ENCODE measurements at places on chromosomes 12 and 14.

DNA sequence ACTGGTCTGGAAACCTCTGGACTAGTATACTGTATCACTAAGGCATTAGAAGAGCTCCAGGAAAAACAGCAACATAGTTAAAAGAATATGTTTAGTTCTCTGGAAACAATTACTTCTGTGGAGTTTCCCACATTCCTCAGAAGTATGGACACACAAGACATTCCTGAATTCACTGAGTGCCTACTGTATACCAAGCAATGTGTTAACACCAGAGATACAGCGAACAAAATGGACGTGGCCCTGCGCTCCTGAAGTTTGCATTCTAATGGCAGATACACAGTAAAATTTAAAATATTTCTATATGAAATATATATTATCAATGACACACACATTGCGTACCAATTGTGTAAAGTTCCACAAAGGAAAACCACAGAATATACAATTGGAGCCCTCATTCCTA lies 1.1 kb downstream of the ANGEL1 start:
- DNase-seq, result no peak

- DNase-seq, result no peak
Measured at GRCh38 chr12:90808568-90808967, 146.4 kb downstream of the CCER1 start.

- DNase-seq, result no peak
Measured at GRCh38 chr12:111207761-111208160, 161.1 kb downstream of the PHETA1 start.

- DNase-seq, result no peak
Measured at GRCh38 chr12:124759841-124760503, 103.7 kb downstream of the SCARB1 start.

DNA sequence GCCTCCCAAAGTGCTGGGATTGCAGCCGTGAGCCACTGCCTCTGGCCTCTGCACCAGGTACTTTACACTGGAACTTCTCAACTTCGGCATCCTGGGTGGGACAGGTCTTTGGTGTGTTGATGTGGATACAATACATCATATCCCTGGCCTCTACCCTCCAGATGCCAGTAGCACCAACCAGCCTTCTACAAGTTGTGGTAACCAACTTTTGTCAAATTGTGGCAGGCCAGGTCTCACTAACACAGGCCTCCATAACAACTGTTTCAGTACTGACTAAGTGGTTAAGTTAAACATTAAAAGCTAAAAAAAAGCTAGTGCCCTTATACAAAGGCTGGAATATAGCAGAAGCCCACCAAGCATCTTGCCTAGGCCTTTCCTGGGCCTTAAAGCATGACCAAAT lies 232.9 kb downstream of the PCNX1 start:
- DNase-seq, result no peak

DNA sequence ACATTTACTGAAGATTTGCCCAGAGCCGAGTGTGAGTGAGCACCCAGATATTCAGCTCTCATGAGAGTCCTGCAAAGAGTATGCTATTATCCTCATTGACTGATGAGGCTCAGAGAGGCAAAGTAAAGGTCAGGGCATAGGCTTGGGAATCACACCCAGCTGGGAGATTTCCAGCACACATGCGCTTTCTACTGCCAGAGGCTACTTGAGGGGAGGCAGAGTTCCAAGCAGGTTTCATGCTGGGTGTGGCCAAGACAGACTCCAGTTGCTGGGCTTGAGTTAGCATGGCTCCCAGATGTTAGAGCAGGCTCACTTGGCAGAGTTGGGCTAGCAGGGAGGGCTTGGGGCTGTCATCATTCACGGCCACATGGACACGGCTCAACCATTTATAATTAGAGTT lies 14.4 kb upstream of the FAM181A start:
- DNase-seq, result no peak

GRCh38 chr12:64666054-64666914 lies 56.0 kb downstream of the RASSF3 start:
- DNase-seq, result no peak

DNA sequence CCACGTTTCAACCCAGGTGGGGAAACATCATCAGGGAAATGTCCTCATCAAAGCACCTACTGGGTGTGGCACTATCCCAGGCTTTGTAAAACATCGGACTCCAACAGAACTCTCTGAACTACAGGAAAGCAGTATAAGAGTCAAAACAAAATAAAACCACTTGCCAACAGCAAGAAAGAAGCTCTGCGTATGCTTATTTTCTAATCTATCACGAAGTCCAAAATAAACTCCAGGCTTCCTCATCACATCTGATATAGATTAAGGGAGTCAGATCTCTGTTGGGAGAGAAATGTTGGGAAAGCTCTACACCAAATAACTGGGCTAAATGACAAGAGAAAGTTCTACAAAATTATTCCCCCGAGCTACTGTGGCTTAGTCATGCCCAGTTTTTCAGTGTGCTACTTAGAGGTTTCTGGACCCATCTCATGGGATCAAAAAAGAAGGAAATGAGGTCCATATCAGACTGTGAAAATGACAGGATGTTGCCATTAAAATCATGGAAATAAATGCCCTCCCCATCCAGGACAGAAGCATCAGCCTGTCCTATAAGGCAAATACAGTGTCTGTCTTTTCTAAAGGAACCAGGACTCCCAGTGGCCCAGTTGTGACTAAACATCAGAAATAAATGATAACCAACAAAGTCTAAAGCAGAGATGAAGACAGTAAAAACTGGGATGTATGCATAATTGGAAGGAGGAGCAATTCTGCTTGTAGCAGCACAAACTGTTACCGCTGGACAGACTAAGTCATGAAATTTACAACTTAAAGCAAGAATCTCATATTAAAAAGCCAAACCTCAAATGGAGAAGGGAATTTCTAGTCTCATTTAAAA lies 149.5 kb downstream of the STXBP6 start:
- DNase-seq, result no peak

DNA sequence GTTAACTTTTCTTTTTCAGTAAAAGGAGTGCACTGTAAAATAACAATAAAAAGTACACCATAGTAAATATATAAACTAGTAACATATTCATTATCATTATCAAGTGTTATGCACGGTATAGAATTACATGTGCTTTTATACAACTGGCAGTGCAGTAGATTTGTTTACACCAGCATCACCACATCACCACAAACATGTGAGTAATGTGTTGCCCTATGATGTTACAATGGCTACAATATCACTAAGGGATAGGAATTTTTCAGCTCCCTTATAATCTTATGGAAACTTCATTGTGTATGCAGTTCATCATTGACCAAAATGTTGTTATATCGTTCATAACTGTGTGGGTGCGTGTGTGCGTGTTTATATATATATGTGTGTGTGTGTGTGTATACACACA lies 23.5 kb upstream of the NEDD1 start:
- DNase-seq, result no peak

GRCh38 chr14:50941151-50941550 lies 3.1 kb downstream of the PYGL start:
- no peak for DNase-seq

GRCh38 chr14:34331728-34332623 lies 130.1 kb downstream of the SPTSSA start:
- peak; percentile 9 for DNase-seq

GRCh38 chr12:24359418-24359817 lies 409.9 kb upstream of the SOX5 start:
- DNase-seq, result no peak

GRCh38 chr12:104513681-104514080 lies 56.9 kb downstream of the CHST11 start:
- no peak for DNase-seq

DNA sequence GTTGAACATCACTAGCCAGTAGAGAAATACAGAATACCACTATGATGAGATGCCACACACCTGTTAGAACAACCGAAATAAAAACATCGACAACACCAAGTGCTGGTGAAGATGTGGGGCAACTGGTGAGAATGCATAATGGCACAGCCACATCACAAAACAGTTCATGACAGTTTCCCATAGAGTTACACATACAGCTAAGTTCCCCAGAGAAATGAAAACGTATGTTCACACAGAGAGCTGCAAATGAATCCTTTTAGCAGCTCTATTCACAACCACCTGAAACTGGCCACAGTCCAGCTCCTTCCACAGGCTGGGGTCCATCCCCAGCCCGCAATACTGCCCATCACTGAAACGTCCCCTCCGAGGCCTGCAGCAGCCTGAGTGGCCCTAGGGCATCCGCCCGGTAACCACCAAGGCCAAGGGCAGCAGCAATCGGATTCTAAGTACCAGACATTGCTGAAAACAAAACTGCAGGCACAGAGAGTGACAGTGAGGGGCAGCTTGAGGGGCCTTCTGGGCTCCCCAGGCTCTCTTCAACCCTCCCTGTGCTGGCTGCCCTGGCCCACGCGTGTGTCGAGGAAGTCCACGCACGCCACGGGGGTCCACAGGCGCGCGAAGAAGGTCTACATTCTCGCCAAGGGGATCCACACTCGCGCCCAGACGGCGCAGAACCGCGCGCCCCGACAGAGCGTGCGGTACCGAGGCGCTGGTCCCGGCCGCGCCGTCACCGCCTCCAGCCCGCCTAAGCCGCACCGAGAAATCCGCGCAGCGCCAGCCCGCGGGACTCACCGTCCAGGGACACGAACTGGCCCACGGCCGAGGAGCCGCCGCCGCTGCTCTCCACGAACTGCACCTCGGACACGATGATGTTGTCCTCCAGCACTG lies 903 bp downstream of the BRF1 start:
- no peak for DNase-seq
